ENCODE measurements at places on chromosomes 13 and 19.

DNA sequence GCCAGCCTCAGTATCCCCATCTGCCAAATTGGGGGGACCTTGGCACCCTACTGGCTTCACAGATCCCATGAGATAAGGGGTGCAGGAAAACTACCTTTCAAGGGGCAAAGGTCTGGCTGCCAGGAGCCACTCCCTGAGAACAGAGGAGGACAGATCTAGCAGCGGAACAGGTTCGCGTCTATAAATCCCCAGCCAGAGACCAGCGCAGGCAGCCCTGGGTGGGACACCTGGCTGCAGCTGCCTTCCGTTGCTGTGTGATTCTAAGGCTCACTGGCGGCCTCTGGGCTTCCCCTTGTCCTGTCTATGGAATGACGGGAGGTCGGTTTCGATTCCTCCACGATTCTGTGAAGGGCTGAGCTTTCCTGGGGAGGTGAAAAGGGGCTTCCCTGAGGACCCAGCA is 7.3 kb downstream of the RELB start:
- DNase-seq = no peak

- no peak for DNase-seq
These were observed 1981.0 kb upstream of the PRR20A start for GRCh38 chr13:55159765-55160164.

GRCh38 chr13:79522583-79522982 is 41.6 kb downstream of the NDFIP2 start:
- DNase-seq = no peak

- DNase-seq = no peak
These were observed 67.8 kb downstream of the RXFP2 start for GRCh38 chr13:31807090-31807541.

GRCh38 chr13:99307247-99307646 is at the start of gene GPR183:
GPR183 (minus strand) TSS chr13:99307399; CDS start chr13:99296145, 11,254 bp downstream.
- no peak for DNase-seq

- no peak for DNase-seq
These were observed 108.3 kb downstream of the SLITRK5 start for GRCh38 chr13:87779426-87779825.

DNA sequence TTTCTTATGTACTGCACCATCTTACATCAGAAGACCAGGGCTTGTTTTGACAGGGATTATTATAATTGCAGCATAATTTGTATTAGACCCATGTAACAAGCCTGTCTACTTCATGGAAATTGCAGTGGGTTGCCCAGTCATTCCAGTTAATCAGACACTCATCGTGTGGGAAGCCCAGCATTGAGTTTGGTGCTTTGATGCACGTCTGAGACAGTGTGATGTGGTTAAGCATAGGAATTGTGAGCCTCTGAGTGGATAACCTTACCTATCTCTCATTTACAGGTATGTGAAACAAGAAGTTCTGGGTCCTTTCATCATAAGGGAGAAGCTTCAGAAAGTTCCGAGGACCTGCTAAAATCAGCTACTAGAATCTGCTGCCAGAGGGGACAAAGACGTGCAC is 12.8 kb downstream of the RGCC start:
- no peak for DNase-seq

- no peak for DNase-seq
These were observed 45.1 kb downstream of the PCDH20 start for GRCh38 chr13:61370520-61370919.

DNA sequence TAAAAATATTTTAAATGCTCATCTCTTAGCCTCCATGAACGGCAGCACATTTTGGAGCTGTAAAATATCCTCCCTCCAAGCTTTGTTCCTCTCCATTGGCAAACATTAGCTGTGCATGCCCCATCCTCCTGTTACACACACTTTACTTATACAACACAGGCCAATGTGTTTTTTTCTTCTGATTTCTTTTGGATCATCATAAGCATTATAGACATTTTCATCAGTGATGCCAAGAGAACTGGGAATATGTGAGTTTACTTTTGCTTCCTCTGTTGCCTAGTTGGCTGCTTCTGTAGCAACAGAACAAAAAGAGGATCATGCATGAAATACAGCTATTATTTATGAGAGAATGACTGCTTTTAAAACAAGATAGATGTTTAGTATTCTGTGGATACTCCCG is 142.6 kb downstream of the PCDH9 start:
- DNase-seq = no peak

Measured in T follicular helper cell (primary cell).